ENCODE measurements at places on chromosomes 7 and 10.

DNA sequence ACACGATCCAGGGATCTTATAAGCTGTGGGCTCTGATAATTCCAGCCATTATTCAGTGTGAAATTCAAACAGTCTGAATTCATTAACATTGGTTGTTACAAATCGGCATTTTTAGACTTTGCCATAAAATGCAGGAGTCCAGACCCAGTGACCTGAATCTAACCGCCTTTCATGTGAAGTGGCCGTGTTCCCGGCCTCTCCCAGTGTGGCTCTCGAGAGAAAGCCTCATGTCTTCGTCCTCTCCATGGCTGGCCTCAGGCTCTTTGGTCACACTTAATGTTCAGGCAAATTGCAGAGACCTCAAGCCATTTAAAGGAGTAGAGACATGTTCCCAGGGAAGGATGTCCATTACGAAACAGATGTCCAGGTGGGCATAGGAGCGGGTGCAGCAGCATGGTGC, 59.3 kb downstream of the CTBP2 start:
- no peak for DNase-seq

DNA sequence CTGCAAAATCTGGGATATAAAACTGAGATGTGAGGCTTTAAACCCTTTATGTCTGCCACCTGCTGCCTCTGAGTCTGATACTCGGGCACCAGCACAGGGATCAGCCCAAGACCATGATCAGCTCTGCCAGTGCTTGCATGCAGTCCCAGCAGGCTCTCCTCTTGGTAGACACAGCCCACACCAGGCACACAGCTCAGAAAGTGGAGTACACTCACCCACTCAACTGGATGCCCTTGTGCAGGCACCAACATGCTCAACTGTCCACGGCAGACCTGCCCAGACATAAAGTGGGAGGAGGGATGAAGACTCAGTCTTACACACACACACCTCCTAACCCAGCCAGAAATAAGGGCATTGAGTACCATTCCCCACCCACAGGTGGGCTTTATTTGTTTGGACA, 18.2 kb upstream of the MYH16 start:
- no peak for DNase-seq

DNA sequence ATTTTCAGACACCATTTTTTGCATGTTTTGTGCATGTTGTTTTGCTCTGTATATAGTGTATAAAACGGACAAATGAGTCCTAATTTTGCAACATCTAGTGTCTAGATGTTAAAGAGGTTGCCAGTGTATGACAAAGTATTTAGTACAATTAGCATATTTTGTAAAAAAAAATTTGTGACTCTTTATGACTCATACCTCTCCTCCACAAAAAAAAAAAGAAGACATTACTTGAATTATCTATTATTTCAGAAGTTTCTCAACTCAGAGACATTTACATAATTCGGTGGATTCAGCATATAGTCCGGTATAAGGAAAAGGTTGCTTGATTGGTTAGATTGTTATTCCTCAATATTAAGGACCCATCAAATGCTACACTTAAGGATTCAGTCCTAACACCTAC, 26.0 kb downstream of the NUP42 start:
- no peak for DNase-seq

DNA sequence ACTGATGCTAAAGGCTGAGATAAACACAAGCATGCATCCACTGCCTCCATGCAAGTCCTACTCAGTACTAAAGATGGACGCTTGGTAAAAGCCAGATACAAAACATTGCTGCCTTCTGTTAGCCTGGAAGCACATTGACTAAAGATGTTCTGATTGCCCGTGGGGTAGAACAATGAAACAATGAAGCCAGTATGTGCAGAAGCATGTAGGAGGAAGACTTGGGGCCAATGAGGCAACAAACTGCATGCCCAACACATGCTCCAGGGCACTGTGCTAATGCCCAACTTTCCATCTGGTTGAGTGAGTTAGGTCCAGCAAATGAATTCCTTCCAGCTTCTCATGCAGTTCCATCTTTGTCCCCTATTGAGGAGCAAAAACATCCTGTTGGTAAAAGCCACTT, 1245.5 kb downstream of the GATA3 start:
- no peak for DNase-seq

DNA sequence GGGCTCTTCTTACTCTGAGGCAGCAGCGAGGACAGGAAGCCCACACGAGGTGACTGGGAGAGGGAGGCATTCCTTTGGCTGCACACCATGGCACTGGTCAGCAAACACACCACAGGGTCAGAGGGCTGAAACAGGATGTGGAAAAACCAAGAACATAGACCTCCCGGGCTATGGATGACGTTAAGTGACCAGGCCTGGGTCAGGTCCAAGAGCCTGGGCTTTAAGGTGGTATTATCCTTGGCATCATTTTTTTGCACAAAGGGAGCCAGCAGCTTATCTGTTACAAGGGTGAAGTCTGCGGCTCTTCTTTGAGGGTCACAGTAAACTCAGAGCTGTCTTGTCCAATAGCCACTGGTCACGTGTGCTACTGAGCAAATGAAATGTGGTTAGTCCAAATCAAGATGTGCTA, 7.0 kb downstream of the WDR91 start:
- DNase-seq, result no peak

GRCh38 chr7:84110400-84110799, 84.2 kb downstream of the SEMA3A start:
- DNase-seq, result no peak

DNA sequence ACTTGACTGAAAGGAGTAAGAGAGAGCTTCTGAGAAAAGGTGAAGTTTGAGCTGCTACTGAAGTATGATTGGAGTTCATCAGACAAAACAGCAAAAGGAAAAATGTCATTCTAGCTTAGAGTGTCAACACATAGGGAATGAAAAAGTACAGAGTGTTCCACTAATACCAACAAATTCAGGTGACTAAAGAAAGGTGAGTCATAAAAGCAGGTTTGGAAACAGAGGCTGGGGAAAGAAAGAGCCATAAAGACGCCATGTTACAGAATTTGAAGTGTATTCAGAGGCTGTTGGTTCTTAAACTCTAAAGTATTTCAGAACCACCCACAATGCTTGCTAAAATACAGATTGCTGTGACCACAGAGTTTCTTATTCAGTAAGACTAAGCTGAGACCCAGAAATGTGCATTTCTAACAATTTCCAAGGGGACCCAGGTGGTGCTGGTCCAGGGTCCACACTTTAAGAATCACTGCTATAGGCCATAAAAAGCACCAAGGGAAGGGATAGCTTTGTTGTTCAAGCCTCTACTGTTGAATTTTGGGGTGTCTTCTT, 143.1 kb downstream of the ELAPOR2 start:
- DNase-seq, result no peak

- DNase-seq, result no peak
Measured at GRCh38 chr7:112646783-112647182, 143.4 kb downstream of the TMEM168 start.

- DNase-seq, result no peak
Measured at GRCh38 chr10:23467012-23467411, 28.1 kb downstream of the OTUD1 start.

DNA sequence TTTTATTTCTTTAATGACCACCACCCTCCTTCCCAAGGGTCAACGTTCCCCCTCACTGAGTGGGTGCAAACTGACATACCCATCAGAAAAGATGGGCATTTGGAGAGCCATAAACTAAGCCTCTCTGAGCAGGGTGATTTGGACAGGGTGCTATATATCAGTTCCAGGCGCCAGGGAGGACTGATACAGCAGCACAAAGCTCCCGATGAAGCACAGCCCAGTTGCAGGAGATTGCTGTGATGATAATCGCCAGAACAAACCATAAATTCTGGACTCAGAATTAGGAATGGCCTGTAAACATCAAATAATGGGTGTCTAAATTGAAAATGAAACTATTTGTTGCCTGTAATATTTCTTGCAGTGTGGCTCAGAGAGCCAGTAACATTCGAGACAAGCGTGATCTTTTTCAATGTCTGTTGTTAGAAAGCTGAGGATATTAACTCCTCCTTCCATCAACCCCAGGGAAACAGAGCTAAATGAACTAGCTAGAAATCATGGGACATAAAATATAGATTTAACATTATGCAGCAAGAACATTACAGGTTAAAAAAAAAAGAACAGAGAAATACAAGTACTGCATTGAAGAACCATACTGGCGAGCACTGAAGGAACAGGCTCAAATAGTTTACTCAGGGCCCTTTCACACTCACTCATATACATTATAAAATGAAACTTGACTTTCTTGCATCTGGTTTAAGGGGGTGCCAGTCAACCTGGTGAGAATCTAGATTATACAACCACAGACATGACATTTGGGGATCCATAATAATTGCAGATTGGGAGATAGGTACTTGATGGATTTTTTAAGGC, 137.5 kb upstream of the LRRTM3 start:
- DNase-seq, result no peak

GRCh38 chr10:120505866-120506265, 48.8 kb downstream of the PLPP4 start:
- DNase-seq, result no peak

GRCh38 chr7:98785929-98786571, 83.8 kb downstream of the TMEM130 start:
- DNase-seq, result no peak

DNA sequence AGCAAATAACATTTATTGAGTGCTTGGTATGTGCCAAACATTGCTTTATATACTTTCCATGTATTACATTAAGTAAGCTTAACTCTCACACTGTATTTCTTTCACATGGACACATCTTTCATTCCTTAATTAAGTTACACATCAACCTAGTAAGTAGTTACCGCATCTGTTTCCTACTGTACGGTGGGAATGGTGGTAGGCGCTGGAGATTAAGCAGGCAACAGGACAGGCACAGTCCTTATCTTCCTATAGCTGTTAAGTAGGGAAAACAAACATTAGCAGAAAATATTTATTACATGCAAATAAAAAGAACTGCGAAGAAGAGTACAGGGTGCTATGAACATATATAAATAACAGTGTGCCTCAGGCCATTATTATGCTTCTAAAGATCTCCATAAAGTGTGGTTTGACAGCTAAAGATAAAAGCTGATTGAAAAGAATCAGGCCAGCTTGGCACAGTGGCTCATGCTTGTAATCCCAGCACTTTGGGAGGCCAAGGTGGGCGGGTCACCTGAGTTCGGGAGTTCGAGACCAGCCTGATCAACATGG, 105.0 kb downstream of the SUGCT start:
- DNase-seq, result no peak

GRCh38 chr10:127405221-127405620, 143.9 kb upstream of the NPS start:
- DNase-seq, result no peak

GRCh38 chr7:156985101-156985992, 25.1 kb downstream of the MNX1 start:
- DNase-seq, result no peak

GRCh38 chr7:20033621-20034400, 183.4 kb downstream of the MACC1 start:
- no peak for DNase-seq

GRCh38 chr7:39099146-39099545, 121.4 kb downstream of the POU6F2 start:
- no peak for DNase-seq

Measured in stimulated activated CD8-positive, alpha-beta memory T cell treated with anti-CD3 and anti-CD28 coated beads, Interleukin-4, amount 100 ng/mL, for 1 hour (primary cell).